ENCODE measurements at places on chromosomes 2 and 18.

DNA sequence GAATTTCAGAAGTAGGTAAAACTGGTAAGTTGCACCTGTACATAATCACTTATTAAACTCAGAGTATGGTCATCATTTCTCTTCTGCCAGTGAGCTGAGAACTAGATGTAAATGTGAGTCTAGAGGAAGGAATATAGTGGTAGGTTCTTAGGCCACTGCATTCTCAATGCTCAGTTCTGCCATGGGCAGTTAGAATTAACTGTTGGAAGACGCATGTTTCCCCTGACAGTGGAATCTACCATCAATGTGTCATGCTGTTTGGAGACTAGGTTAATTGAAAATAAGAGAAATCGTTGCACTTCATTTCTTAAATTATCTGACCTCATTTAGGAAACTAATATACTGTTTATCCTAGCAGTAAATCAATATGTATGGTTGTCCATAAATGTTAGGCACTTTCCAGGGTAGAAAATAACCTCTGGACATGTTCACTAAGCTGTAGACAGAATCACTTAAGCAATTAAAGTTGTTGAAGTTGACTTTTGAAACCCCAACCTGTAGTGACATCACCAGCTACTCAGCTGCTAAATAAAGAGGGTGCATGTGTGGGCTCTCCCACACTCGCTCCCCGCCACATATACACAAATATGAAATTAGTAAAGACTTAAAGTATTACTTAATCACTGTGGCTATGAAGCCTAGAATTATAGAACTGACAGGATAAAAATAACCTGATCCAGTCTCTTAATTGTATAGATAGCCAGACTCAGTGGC lies 91.5 kb upstream of the NOSTRIN start:
- DNase-seq = no peak

GRCh38 chr2:86596118-86596517 lies 27.5 kb downstream of the RNF103 start:
- no peak for DNase-seq

DNA sequence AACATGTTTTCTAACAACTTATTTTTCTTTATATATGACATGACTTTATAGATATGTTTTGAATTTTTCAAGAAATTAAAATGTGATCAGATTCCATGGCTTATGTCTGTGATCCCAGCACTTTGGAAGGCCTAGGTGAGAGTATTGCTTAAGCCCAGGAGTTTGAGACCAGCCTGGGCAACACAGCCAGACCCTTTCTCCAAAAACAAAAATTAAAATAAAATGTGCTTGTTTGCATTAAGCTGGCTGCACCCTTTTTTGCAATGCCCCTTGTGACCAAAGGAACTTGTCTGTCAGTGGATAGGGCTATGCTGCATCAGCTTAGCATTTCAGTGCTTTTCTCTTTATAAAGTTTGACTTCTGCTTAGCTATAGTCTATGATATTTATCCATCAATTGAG lies 2.3 kb upstream of the INO80D start:
- no peak for DNase-seq

DNA sequence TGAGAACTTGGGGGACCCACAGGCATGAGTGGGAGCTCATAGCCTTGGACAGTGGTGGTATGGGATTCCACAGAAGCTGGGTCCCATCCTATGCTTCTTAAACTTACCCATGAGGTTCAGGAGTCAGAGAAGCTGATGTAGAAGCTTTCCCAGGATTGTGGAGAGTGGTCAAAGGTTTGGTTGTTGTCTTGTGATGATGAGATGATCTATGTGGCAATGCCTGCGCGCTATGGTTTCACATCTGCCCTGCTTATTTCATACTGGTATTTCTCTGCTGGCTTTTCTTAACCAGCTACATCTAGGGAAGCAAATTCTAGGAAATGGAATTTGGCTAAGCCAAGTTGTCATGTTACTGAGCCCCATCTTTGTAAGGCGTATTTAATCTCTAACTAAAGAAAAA lies 168.6 kb downstream of the ZNF407 start:
- DNase-seq = no peak

DNA sequence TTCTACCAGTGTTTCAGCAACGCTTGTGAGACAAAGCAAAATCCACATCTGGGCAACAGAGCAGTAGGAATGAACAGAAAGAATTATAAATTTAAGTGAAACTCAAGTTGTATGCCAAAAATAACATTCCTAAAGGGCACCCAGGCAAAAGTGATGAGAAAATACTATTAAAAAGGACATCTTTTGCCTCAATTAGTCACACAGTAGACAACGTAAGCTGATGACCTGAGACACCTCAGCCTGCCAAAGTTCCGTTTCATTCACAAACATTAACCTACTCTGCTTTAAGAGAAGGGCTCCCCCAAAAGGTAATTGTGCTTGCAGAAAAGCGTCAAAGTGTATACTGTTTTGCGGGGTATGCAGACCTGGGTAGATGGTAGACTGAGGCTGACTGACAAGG lies 7.2 kb downstream of the HDLBP start:
- no peak for DNase-seq

DNA sequence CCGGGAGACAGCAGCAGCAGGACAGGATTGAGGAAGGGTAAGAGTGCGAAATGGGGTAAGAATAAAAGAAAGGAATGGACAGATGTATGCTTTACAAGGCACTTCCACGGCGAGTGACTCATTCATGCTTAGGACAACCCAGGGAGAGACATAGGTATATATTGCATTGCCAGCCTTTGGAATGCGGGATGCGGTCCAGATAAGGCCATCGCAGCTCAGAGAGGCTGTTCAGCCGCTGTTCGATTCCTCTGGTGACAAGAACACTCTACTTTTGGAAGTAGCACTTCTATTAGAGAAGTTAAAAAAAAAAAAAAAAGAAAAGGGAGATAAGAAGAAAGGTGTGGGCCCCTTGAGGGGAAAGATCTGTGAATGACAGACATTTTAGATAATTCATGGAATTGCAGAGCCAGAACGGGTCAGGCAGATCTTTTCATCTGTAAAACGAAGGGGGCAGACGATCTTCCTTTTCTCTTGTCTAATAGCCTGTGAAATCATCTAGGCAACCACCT lies 819 bp upstream of the NCOA1 start:
- peak; percentile 34 for DNase-seq

DNA sequence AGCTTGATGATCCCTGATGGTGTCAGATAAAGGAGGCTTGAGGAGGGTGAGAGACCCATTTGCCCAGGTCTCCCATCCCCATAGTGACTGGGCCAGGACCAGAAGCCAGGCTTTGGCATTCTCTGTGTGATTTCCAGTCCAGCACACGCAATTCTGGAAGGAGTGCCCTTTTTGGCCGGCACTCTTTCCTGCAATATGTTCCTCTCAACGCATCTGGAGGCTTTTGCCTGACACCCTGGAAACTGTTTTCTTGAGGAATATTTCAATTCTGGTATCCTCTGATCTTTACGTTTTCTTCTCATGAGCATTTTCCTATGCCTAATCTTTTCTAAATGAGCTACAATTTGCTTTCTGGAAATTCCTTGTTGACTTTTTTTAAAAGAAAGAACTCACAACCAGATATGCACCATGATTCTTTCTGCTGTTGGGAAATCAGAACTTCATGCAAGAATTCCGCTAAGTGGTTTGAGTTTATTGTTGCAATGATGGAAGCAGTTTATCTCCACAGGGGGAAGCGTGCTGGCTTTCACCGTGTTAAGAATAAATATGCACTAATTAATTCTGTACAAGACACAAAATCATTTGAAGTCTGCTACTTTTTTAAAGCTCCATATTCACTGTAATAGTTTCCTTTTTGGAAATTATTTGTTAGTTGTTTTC lies 143.7 kb downstream of the NAPG start:
- DNase-seq = no peak

GRCh38 chr2:20566331-20566730 lies 84.6 kb downstream of the HS1BP3 start:
- no peak for DNase-seq

GRCh38 chr18:62606106-62606505 lies 83.3 kb downstream of the ZCCHC2 start:
- no peak for DNase-seq

GRCh38 chr2:41782306-41783158 lies 265.3 kb upstream of the PKDCC start:
- peak; percentile 26 for DNase-seq

- DNase-seq = no peak
These were observed 12.1 kb upstream of the PXDN start for GRCh38 chr2:1756456-1756855.

- no peak for DNase-seq
These were observed 56.5 kb downstream of the PLA2R1 start for GRCh38 chr2:160005908-160006307.

GRCh38 chr2:50624506-50624905 lies 407.4 kb downstream of the NRXN1 start:
- no peak for DNase-seq

DNA sequence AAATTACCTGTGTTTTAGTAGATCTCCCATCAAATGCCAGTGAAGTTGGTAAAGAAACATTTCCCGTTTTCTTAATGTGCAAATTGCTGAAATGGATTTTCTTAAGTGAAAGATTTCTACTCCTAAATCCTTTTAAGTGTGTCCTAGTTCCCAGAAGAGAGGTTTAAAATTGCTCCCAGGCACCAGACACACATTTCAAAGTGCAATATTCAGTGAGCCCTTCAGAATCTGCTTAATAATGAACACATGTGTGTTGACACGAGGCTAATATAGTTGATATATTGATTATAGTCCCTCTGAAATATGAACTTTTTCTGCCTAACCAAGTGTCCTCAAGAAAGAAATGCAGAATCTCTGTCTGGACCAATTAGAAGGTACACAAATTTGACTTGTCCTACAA lies 861.7 kb upstream of the CNTNAP5 start:
- no peak for DNase-seq

DNA sequence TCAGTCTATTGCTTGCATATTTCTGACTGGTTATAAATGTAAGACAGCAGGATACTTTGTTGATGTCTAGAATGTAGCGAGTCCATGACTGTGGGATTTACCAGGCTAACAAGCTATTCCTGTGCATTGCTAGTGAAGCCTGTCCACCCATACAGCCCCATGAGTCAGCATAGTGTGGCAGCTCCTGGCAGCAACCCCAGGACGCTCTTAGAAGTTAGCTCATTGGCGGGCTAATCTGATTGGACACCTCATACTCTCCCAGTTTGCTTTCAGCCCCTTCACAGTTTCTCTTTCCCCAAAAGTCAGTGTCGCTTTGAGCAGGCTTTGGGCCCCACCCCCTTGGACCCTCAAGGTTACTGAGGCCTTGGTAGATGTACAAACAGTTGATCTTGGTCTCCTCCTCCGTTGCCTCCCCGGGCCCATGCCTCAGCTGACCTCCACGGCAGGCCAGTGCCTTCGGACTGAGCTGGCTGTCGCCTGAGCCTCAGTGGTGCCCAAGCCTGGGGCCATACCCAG lies 48.0 kb downstream of the COA5 start:
- no peak for DNase-seq

DNA sequence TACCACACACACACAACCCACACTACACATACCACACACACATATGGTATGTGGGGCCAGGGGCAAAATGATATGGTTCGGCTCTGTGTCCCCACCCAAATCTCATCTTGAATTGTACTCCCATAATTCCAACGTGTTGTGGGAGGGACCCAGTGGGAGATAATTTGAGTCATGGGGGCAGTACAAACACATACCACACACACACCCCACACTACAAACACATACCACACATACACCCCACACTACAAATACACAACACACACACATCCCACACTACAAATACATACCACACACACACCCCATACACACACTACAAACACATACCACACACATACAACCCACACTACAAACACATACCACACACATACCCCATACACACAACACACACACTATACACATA lies 117.8 kb downstream of the TTC32 start:
- no peak for DNase-seq

GRCh38 chr2:8564475-8564874 lies 117.4 kb upstream of the ID2 start:
- DNase-seq = no peak

GRCh38 chr2:204842661-204843485 lies 297.6 kb downstream of the PARD3B start:
- DNase-seq = no peak

- DNase-seq = no peak
These were observed 207.2 kb downstream of the RND3 start for GRCh38 chr2:150280231-150280630.

DNA sequence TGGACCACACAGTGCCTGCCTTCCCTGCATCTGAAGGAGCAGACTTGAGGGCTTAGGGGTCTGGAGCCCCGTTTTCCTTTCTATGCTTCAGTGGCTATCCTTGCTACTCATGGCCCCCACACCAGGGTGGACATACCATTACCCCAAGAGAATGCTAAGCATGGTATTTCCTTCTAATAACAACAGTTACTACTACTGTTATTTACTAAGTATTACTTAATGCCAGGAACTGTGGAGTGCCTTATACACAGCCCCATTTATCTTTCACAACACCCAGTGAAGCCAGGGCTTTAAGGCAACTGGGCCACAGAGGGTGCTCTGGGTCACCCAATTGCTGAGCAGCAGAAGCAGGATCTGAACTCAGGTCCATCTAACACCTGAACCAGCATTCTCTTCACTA lies 5.8 kb upstream of the PAX8 start:
- no peak for DNase-seq

GRCh38 chr18:78542204-78542603 lies 437.4 kb upstream of the SALL3 start:
- no peak for DNase-seq

DNA sequence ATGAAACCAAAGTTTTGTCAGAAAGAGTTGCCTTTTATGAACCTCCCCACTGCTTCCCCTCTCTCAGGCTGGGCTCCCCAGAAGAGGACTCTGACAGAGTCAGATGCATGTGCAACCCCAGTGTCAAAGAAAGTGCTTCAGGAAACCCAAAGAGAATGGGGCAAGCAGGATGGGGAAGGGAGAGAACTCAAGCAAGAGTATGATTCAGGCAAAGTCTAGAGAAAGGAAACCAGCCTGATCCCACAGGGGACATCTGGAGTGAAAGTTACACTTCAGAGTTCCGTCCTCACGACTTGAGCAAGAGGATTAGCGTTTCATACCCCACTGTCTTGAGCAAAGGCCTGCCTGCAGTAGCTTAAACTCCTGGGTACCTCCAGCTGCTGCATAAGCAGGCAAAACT lies 51.8 kb upstream of the EPC2 start:
- no peak for DNase-seq

- DNase-seq = no peak
These were observed 68.6 kb downstream of the MSH2 start for GRCh38 chr2:47471429-47472116.

DNA sequence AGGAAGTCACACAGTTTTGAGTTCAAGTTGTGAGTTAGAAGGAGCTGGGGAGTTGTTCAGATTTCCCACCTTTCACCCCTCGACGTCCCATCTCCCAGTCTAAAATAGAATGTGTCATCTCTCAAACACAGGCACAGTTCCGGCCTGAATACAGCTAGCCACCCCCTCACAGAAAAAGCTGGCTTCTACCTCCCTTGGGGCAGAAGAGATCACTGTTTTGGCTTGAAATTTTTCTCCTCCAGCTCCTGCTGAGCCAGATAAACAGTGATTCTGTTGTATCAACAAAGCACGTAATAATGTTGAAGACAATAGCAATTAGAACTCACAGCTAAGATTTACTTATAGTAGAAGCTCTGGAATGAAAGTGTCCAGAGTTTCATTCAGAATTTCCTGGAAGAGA lies 74.7 kb downstream of the KIAA2012 start:
- no peak for DNase-seq

GRCh38 chr2:162890690-162891311 lies 52.2 kb upstream of the KCNH7 start:
- DNase-seq = peak; percentile 50

GRCh38 chr2:177538323-177538722 lies 145.8 kb downstream of the AGPS start:
- DNase-seq = no peak

All from NCI-H1105 treated with DMSO at 0.1 percent for 48 hours (cell line).